ENCODE measurements at places on chromosomes 7 and 10.

DNA sequence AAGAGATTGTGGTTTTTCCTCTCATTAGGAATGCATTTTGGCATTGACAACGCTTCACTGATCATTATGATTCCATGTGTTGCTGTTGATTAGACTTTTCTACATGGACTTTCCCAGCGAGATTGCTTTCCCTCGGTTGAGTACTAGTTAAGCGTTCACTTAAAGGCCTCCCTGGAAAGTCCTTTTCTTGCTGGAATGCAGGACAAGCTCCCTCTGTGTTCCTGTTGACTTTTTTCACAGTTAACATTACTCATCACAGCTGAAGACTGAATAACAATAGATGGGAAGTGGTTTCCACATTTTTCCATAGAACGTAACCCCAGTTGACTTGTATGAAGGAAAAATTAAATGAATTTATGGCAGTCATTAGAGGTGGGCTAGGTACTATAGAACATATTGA, 2.6 kb upstream of the CAV1 start:
- no peak for DNase-seq

- no peak for DNase-seq
Observed at GRCh38 chr10:13475124-13475523, 53.7 kb downstream of the BEND7 start.

- no peak for DNase-seq
Observed at GRCh38 chr7:91043186-91043585, 221.0 kb upstream of the FZD1 start.

GRCh38 chr7:31051598-31052486, at the start of gene ADCYAP1R1:
Gene ADCYAP1R1 (plus strand): TSS chr7:31052308. CDS start chr7:31063265, 10,957 bp downstream.
- no peak for DNase-seq

GRCh38 chr10:1605121-1605520, 132.2 kb downstream of the ADARB2 start:
- DNase-seq: no peak

DNA sequence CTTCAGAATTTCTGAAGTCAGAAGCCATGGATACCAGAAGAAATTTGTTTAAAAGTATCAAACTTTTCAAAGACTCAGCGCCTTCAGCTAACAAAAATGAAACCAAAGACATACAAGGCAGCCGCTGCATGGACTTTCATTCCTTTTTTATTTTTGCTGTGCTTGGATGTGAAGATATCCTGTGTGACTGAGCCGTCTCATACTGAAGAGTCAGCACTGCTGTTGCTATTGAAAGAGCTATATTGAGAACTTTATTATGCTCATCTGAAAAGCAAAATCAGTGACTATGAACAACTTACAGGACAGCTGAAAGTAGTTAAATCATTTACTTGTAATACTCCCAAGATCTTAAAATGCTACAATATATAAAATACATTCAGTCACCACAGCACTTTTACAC, 809.2 kb downstream of the NXPH1 start:
- no peak for DNase-seq

- no peak for DNase-seq
Observed at GRCh38 chr10:120048391-120048790, 155.9 kb downstream of the SEC23IP start.
